Chondrocyte (in vitro differentiated cells): ENCODE measurements at places on chromosomes 3 and 15. TPM values are rescaled to one million over a fixed set of nuclear protein-coding genes. Genes with fewer than 3 reads are reported as not detected.

RBP2 gene
- not detected in 3 replicates for total RNA-seq

DNA sequence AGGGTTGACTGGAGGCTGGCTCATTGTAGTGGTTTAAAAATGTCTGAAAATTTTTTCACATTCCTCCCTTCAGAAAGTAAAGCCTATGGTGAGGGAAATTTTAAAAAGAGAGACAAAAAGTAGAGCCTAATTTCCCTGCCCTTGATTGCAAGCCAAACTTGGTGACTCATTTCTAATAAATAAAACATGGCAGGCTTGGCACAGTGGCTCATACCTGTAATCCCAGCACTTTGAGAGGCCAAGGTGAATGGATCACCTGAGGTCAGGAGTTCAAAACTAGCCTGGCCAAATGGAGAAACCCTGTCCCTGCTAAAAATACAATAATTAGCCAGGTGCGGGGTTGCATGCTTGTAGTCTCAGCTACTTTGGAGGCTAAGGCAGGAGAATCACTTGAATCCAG, 18.9 kb upstream of the ARRDC4 start:
- no peaks in the 10 kb centered on the region for H3K4me1 ChIP-seq
- H3K27ac ChIP-seq: no peak overlapping the region
- DNase-seq: no peak
- H3K36me3 ChIP-seq: no peaks in the 10 kb centered on the region
- peaks cover 3% of the 10 kb centered on the region for H3K27me3 ChIP-seq
- no peak overlapping the region for H3K4me3 ChIP-seq

DNA sequence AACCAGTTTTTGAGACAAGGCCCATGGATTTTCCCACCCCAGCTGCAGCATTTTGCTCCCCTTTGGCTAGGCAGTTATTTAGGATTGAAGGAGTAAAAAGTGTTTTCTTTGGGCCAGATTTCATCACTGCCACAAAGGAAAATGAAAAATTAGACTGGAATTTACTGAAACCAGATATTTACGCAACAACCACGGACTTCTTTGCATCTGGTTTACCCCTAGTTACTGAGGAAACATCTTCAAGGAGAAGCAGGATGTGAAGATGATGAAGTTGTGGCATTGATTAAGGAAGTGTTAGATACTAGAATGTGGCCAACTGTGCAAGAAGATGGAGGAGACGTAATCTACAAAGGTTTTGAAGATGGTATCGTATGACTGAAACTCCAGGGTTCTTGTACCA, 165.2 kb upstream of the MYRIP start:
- no peak overlapping the region for H3K27ac ChIP-seq
- DNase-seq: no peak
- peaks cover 4% of the 10 kb centered on the region for H3K27me3 ChIP-seq

- no peak overlapping the region for H3K27ac ChIP-seq
- DNase-seq: no peak
- peaks cover 23% of the 10 kb centered on the region for H3K36me3 ChIP-seq
- peaks cover 8% of the 10 kb centered on the region for H3K4me1 ChIP-seq
Observed at GRCh38 chr3:4681301-4681700, 188.2 kb downstream of the ITPR1 start.

GRCh38 chr3:130956721-130957120, 62.8 kb downstream of the ATP2C1 start:
- no peaks in the 10 kb centered on the region for H3K27me3 ChIP-seq
- H3K4me3 ChIP-seq: no peak overlapping the region
- no peak for DNase-seq
- peaks cover 13% of the 10 kb centered on the region for H3K4me1 ChIP-seq

DNA sequence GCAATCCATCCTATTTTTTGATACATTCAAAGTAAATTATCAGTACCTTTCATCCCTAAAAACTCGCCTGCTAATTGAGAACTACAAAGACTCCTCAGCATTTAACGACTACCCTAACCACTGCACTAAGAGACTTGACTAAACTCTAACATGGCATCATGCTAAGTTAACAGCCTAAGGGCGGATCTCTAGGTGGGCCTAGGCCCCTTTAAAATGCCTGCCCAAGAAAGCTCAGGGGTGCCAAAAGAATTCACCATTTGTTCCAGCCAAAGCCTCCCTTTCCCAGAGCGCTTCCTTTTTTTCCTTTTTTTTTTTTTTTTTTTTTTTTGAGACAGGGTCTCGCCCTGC, 568 bp upstream of the NEK4 start:
- peak overlapping the region; percentile 98 for H3K27ac ChIP-seq
- no peaks in the 10 kb centered on the region for H3K27me3 ChIP-seq
- peaks cover 1% of the 10 kb centered on the region for H3K36me3 ChIP-seq
